ENCODE measurements at places on chromosomes 4 and X. TPM values are rescaled to one million over a fixed set of nuclear protein-coding genes. Genes with fewer than 3 reads are reported as not detected.

CDX4 gene
- total RNA-seq, result not detected

HDAC8 gene
- total RNA-seq, result 19.7 TPM

DAPP1 gene
- total RNA-seq, result 23.6 TPM

ZNF630 gene
- 1.5 TPM for total RNA-seq

GAGE12F gene
- not detected for total RNA-seq

SCRG1 gene
- not detected for total RNA-seq

L1CAM gene
- 0.45 TPM for total RNA-seq

GSPT2 gene
- 8.8 TPM for total RNA-seq

TMEM184C gene
- 15.7 TPM for total RNA-seq

GRCh38 chr4:78386679-78387078 lies 164.9 kb upstream of the ANXA3 start:
- DNase-seq, result no peak

DNA sequence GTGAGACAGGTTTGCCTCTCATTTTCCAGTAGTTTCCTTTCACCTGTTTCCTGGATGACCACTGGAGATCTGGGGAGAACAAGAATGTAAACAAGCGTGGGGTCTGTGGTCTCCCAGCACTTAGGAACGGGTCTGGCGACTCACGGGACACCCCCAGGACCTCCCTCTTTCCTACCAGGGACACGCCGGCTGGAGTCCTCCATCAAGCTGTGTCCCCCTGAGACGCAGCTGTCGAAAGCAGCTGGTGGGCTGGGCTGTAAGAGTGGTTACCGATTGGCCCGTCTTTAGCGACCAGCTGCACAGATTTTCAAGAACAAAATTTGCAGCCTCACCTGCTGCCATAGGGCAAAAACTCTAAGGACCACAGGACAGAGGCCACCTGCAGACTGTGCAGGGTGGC lies 11.9 kb downstream of the LRPAP1 start:
- no peak for DNase-seq

DNA sequence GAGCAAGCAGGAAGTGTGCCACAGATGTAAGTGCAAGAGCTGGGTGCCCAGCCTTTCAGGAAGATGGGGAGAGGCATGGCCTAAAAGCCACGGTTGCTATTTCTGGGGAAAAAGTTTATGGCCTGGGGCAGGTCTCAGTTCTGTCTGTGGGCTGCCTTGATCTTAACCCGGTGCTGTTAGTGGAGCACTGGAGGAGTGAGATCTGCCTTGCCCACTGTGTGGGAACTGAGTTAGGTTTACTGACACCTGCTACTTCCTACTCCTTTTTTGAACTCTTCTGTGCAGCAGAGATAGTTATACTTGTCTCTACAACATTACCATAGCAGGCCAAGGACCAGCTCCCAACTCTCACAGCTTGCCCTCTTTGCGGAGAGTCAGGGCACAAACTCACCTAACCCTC lies 76.5 kb downstream of the ITM2A start:
- DNase-seq, result no peak

GRCh38 chr4:38563707-38564495 lies 100.1 kb upstream of the KLF3 start:
- DNase-seq, result no peak

DNA sequence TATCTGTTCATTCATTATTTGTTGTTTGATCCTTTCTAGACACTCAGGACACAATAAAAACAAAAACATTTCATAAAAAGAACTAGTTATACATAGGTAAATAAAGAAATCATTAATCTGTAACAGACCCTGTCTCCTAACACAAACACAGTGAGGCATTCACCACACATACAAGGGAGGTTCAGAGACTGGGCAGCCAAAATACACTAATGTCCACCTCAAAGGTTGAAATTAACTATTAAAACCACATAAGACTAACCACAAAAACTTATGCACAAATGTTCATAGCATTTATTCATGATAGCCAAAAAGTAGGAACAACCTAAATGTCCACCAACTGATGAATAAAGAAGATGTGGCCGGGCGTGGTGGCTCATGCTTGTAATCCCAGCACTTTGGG lies 7.8 kb downstream of the PAPSS1 start:
- DNase-seq, result no peak

DNA sequence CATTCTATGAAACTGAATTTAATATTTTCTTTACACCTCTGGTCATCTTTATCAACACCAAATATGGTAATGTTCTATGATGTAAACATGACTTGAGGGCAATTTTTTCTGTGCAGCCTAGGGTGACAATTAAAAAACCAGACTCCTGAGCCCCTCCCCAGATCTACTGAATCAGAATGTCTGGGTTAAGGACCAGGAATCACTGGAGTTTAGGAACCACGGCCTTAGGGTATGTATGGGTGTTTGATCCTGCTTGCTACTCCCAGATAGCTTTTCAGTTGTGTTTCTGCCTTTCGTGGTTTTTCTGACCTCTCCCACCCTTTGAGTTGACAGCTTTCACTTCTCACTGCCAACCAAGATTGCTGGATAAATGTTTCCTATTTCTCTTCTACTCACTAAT lies 332.2 kb downstream of the DHX15 start:
- DNase-seq, result no peak

DNA sequence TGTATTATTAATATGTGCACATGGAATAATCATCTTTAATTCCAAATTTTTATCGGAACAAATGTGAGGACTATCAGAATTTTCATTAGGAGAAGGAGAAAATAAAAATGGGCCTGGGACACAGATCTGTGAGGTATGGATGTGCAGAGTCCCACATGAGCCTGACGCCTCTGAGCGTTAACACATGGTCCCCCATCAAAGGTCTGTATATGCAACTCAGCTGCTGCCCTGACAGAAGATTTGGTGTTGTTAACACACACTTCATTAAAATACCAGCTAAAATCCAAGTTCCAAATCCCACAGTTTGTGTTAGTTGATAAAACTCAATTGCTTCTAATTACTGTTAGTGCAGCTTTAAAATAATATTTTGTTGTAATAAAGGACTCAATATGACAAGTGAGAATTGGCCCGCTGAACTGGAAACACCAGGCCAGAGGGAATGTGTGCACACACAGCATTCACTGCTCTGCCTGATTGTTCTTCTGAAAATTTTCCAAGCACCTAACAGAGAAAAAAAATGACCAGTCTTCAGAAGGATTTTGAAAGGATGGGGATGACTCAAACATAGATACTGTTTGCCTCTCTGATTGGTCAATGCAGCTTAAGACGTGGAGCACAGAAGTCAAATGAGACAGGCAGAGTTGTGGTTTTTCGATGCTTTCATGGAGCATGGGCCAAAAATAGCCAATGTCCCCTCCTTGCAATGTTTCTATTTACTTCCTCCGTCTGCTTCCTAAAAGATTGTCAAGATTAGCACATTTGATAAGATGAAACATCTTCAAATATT lies 266.6 kb downstream of the NKX6-1 start:
- DNase-seq, result no peak

DNA sequence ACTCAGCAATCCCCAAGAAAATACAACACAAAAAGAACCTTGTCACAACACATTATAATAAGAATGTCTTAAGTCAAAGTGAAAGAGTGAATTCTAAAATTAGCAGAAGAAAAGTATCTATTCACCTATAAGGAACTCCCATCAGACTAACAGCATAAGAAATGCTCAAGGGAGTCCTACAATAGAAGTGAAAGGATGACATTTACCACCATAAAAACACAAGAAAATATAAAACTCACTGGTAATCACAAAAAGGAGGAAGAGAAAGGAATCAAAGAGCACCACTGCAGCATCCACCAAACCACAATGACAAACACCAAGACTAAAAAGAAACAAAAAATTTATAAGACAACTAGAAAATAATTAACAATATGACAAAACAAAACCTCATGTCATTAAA lies 257.0 kb upstream of the AGTR2 start:
- no peak for DNase-seq

DNA sequence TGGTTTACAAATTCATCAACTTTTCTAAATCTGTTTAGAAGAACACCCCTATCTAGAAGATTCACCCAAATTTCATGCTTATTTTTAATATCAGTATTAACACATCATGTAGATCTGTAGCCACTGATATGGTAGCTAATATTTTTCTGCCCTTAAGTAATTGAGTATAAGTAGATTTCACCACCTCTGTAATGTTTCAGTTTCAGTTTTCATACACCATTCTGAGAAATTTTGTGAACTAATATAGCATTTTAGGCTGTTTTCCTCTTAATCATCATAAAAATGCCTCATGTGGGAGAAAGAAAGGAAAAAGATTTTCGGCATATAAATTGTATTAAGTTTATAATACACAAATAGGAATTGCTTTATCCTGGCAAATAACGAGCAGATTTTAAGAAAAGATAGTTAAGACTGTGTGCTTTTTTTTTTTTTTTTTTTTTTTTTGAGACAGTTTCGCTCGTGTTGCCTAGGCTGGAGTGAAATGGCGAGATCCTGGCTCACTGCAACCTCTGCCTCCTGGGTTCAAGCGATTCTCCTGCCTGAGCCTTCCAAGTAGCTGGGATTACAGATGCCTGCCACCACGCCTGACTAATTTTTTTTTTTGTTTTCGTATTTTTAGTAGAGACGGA lies 21.4 kb upstream of the RBPJ start:
- no peak for DNase-seq

- no peak for DNase-seq
These were observed 44.8 kb downstream of the GAB1 start for GRCh38 chr4:143381189-143382118.

DNA sequence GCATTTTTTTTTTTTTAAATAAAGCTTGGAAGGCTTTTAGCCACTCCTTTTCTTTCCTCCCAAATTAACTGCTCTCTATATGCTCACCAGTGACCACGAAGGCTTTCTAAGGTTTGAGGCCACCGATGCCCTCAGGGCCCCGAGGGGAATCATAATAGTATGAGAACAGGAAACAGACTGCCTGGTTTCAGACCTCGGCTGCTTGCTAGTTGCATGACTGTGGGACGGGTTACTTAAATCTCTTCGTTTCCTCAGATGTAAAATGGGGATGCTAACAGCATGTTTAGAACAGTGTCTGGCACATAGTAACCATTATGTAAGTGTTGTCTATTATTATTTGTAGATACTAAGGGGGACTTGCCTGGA lies 3.6 kb downstream of the LINC00632 start:
- DNase-seq, result peak; percentile 18

DNA sequence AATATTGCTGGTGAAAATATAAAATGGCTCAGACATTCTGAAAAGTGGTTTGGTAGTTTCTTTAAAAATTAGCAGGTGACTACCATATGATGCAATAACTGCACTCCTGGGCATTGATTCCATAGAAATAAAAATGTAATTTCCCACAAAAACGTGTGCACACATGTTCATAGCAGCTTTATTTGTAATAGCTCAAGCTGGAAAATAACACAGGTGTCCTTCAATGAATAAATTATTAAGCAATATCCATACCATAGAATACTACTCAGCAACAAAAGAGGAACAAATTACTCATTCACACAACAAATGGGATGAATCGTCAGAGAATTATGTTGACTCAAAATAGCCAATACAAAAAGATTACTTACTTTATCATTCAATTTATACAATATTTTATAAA lies 893.7 kb upstream of the SLIT2 start:
- no peak for DNase-seq

GRCh38 chr4:8726344-8726851 lies 133.8 kb downstream of the CPZ start:
- no peak for DNase-seq

DNA sequence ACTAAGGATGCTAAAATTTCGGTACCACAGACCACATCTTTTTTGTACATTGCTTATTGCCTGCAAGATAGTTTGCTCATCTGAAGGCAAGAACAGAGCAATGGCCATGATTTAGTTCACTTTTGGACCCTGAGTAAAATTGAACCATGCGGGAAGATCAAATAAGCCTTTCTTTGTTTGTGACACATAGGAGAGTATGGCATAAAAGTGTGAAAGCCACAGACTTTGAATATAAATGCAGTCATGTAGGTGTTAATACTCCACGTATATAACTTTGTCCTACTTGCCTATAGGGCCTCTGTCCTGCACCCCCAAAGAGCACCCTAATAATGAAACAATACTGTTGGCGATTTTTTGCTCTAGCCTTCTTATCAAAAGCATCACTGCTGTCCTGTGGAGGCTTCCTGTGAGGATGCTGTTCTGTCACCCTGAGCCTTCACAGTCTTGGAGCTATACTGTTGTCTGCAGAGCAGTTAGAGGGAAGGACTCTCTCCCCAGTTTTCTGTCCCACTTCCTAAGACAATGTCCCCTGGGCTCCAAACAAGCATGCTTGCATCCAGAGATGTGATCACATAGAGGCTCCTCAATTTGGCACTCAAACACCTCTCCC lies 10.2 kb upstream of the CXCL13 start:
- no peak for DNase-seq

DNA sequence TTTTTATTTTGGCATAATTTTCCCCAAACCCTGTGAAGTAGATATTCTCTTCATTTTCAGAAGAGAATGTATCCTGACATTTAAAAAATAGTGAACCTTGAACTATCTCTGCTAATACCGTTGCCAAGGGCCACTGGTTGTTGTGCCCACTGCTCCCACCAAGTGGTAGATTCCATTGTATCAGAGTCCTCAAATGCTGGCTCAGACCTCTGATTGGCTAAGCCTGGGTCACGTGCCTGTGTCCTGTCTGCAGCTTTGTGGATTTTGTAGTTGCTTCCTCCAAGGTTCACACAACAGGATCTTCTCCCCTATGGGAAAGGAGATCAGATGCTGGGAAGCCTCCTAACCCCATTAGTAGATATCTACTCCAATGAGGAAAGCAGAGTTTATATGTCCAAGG lies 104.8 kb upstream of the CASK start:
- DNase-seq, result no peak

DNA sequence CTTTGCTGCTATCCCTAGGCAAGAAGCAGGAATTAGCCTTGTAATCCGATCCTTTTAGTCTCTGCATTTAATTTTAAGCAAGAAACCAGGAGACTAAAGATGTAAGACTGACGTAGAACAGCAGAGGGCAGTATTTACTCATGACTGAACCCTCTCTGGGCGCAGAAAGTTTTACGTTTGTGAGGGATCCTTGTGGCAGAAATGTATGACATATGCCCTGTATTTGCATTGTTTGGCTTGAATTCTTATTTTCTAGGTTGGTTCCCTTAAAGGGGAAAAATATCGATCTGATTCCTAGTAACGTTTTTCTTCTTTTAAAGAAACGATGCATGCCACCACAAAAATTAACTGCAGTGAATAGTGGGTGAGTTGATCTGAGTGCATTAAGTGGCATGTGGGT lies 1.3 kb upstream of the FAT4 start:
- peak; percentile 10 for DNase-seq

GRCh38 chr4:100635899-100636298 lies 118.1 kb upstream of the EMCN start:
- no peak for DNase-seq

- no peak for DNase-seq
These were observed 639.9 kb downstream of the SPOCK3 start for GRCh38 chr4:166594326-166594946.

DNA sequence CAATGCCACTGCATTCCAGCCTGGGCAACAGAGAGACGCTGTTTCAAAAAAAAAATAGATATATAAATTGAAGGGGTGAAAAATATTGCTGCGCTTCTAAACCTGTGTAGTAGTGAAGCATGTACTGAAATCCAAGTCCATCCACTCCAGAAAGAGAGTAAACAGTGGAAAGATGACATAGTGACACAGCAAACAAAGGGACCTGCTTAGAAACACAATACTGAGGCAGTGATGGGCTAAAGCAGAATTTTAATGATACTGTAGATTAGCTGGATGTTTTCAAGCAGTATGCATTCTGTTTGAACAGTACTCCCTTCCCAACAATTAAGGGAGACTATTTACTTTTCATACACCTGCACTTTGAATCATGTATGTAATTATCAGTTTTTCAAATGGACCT lies 42.5 kb downstream of the TFDP3 start:
- DNase-seq, result no peak

GRCh38 chrX:139826065-139827044 lies 106.5 kb downstream of the ATP11C start:
- no peak for DNase-seq

Data from activated CD4-positive, alpha-beta memory T cell treated with anti-CD3 and anti-CD28 coated beads for 36 hours (primary cell).